ENCODE measurements at places on chromosomes 4 and X.
A peak's percentile ranks its signal among the peaks of the same experiment; 100 is the strongest.

DNA sequence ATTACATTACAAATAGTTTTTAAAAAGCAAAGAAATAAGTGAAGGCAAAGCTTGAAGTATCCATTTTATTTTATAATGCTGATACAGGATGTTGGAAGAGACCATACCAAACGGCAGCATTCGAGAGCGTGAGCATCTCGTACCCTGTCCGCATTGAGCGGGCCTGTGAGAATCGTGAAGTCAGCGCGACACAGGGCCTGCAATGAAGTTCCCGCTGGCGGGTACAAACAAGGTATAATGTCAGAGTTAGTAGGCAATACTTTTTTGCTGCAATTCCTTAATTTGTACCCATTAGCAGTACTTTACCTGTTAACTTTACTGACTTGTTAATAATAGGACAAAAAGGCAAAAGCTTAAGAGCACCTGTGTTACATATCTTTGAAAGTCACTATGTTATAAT, 19.0 kb downstream of the HNRNPD start:
- no peak for DNase-seq

DNA sequence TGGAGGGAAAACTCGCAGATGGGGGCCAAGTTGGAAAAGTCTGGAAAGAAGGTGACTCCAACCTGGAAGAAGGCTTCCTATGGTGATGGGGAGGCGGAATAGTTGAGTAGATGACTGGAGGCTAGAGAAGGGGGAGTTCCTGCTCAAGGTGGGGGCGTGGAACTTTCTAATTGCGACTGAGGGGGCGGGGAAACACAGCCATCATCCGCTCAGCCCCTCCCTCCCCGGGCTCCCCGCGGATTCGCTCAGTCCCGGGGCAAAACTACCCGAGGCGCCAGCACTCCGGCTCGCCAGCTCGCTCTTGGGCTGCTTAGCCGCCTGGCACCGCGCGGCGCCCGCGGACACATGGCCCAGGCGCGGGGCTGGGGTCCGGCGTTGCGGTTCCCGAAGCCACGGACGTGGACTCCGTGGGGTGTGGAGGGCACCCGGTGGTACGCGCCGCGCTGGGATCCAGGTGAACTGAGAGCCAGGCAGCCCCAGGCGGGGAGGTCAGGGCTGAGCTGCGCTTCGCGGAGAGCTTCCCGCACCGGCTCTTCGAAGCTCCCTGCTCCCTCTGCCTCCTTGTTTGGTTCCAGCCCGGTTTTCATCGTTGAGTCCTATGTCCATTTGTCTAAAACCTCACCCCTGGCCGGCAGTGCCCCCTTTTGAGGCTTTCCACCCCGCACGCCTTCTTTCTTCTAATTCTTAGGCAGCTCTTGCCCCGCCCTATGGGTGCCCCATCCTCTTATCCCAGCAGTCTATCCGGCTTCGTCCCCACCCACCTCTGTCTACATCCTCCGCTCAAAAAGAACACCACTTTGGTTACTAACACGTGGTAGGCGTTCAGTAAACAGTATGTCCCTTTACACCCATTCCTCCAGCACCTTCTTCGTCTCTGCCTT, 38.9 kb downstream of the STARD8 start:
- DNase-seq, result peak; percentile 37

- DNase-seq, result no peak
Observed at GRCh38 chrX:134971926-134972325, 18.9 kb upstream of the SMIM10 start.

GRCh38 chr4:186240848-186241491, 13.7 kb downstream of the KLKB1 start:
- no peak for DNase-seq

GRCh38 chr4:52841682-52842456, 20.2 kb upstream of the RASL11B start:
- no peak for DNase-seq

- no peak for DNase-seq
Observed at GRCh38 chr4:138409670-138410069, 167.5 kb upstream of the SLC7A11 start.

GRCh38 chrX:118519411-118520215, 24.0 kb downstream of the DOCK11 start:
- DNase-seq, result no peak
